ENCODE measurements at places on chromosomes 6 and 20. TPM values are rescaled to one million over a fixed set of nuclear protein-coding genes. Genes with fewer than 3 reads are reported as not detected.

The SIGLEC1 gene
- total RNA-seq = not detected

The PACSIN1 gene
- total RNA-seq = not detected

The MRAP2 gene
- 27.2 TPM for total RNA-seq

The LST1 gene
- total RNA-seq = not detected

The PARD6B gene
- total RNA-seq = 0.52 TPM

The EYA4 gene
- total RNA-seq = 0.32 TPM

The ME1 gene
- total RNA-seq = 20.4 TPM

The CLPSL2 gene
- total RNA-seq = not detected

The ERVFRD-1 gene
- not detected for total RNA-seq

The METTL24 gene
- total RNA-seq = 0.97 TPM

The PLCB4 gene
- total RNA-seq = 9.5 TPM

The B4GALT5 gene
- total RNA-seq = 19.3 TPM

The UBD gene
- total RNA-seq = 0.22 TPM

The GABRR1 gene
- total RNA-seq = not detected

The KIAA0408 gene
- total RNA-seq = 2.0 TPM

The NFATC2 gene
- total RNA-seq = 1.1 TPM

The LRP11 gene
- total RNA-seq = 78.3 TPM

The HLA-DQA2 gene
- not detected for total RNA-seq

The SLC22A3 gene
- 2.7 TPM for total RNA-seq

The LINC00237 gene
- total RNA-seq = not detected

The KCNQ5 gene
- 55.2 TPM for total RNA-seq

The MRPS18A gene
- total RNA-seq = 28.1 TPM

The LY86 gene
- not detected for total RNA-seq

The CRYBG1 gene
- total RNA-seq = 6.1 TPM

The RGS17 gene
- 1.1 TPM for total RNA-seq

The BCAS4 gene
- 5.5 TPM for total RNA-seq

The C20orf204 gene
- 1.4 TPM for total RNA-seq

The PPP1R14C gene
- 13.9 TPM for total RNA-seq

The DCDC2 gene
- not detected for total RNA-seq

The HRH3 gene
- total RNA-seq = not detected

The ECI2 gene
- 102 TPM for total RNA-seq

The MICAL1 gene
- total RNA-seq = 45.2 TPM

The COL9A1 gene
- total RNA-seq = under 0.01 TPM

The MAK gene
- 0.13 TPM for total RNA-seq

The PRR18 gene
- total RNA-seq = not detected

The MYCT1 gene
- total RNA-seq = 0.13 TPM

The CDK19 gene
- total RNA-seq = 17.1 TPM

Data from articular chondrocyte of knee joint (primary cell).